ENCODE measurements at places on chromosomes 5 and 9.

DNA sequence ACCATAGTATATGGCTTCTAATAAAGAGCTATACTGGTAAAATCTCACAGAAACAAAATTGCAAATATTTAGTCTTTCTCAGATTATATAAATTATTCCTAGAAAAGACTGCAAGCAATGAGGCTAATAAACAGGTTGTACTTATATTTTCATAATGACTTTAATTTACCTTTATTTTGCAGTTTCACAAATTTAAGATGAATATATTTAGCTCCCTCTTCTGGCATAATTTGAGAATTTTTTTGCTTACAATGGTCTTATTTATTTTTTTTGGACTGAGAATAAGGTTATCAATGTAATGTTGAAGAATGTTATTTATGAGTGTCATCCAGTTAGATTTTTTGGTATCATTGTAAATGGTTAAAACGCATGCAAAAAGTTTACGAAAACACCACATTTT, 56.7 kb downstream of the PIK3R1 start:
- DNase-seq = no peak

- DNase-seq = no peak
These were observed 19.6 kb upstream of the UBTD2 start for GRCh38 chr5:172303162-172303561.

- no peak for DNase-seq
These were observed 60.9 kb upstream of the CACNA1B start for GRCh38 chr9:137816531-137817235.

DNA sequence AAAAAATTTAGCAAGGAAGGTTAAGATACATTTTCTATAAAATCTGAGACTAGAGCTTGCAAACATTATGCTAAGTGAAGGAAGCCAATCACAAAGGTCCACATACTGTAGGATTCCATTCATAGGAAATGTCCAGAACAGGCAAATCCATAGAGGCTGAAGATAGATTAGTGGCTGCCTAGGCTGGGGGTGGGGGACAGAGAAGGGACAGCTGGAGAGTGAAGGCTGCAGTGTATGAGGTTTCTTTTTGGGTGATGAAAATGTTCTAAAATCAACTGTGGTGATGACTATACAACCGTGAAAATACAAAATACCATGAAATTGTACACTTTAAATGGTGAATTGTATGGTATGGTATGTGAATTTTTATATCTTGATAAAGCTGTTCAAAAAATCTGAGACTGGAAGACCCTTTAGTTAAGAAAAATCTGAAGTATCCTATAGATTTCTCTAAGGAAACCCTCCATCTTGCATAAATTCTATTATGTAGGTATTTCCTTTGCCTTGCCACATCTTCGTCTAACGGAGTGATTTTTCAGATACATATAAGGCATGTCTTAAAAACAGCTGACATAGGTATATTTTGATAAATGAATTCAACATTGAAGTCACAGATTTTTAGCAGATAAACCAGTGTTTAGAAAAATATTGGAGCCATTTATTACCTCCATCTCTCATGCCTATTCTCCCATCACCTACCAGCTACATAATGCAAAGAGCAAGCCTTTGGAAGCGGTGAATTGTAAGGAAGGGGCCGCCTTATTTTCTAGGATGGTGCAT, 121.1 kb downstream of the LMNB1 start:
- no peak for DNase-seq

DNA sequence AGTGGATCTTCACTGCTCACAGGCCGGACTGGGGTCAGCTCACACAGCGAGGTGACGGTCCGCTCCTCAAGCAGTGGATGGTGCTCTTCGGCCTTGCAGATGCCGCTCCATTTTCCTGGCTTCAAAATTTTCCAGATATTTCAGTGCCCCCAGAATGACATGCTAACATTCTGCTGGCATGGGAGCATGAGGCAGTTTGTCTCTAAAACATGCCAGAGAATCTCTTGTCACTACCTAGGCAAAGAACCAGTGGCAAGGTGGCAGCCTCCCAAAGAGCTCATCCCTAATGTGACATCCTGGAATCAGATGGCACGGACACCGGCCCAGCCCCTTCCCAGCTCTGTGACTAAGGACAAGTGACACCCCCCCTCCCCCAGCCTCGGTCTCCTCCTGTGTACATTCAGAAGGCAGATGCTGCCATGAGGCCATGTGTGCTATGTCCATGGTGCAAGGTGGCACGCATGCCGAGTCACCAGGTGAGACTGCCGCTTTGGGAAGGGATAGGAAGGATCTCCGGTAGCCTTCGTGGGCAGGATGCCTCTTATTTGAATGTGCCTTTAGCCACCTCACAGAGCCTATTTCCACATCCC, 2.7 kb downstream of the S1PR3 start:
- DNase-seq = no peak

GRCh38 chr5:19987612-19988361, at the start of gene CDH18:
Gene CDH18, minus strand, starts transcription at chr5:19988200. Its CDS starts 149,214 bp downstream, at chr5:19838986.
- DNase-seq = peak; percentile 85

DNA sequence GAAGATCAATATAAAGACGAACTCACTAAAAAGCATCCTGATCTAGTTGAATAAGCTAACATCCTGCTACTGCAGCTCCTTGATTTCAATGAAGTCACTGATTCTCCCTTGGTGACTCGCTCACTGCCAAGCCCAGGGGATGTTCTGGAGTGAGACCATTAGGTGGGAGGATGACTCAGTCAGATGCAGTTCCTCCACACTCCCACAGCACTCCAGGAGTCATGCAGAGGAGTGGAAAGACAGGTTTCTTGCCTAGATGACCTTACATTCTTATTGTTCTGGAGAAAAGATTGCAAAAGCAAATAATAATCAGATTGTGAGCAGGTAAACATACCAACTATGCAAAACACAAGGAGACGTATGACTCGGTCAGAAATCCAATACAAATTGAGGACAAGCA, 15.3 kb downstream of the GCNT4 start:
- no peak for DNase-seq

DNA sequence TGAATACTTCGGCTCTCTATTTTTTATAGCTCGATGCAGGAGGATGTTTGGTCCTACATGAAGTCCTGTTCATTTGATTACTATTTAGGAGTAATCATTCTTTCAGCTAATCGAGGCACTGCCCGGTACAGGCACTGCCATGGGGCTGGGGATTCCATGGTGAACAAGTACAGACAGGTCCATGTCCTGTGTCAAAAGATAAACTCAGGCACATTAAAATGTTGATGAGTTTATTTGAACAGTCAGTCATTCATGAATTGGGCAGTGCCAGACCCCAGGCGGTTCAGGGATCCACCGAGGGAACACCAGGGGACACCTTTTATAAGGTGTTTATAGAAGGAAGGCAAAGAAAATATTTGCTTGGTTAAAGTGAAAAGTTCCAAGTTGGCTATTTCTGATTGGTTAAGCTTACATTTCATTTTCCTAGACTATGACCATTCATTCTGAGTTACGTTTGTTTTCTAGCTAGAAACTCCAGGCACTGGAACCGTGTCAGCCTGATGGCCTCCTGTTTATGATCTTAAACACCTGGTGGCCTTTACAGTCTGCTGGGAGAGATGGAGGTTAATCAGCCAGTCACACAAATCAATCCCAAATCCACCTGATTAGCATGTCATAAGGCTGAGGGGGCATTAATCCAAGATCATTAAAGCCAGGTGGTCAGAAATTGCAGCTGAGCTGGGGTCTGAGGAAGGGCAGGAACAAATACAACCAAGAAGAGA, 47.0 kb upstream of the TDRD7 start:
- DNase-seq = no peak

GRCh38 chr5:116475338-116475737, 99.3 kb downstream of the SEMA6A start:
- no peak for DNase-seq

- no peak for DNase-seq
These were observed 414.1 kb downstream of the FAM170A start for GRCh38 chr5:120043431-120043830.

GRCh38 chr5:102853680-102854079, 98.6 kb downstream of the PAM start:
- DNase-seq = no peak

GRCh38 chr5:74889523-74890105, 23.4 kb upstream of the FAM169A start:
- DNase-seq = no peak

DNA sequence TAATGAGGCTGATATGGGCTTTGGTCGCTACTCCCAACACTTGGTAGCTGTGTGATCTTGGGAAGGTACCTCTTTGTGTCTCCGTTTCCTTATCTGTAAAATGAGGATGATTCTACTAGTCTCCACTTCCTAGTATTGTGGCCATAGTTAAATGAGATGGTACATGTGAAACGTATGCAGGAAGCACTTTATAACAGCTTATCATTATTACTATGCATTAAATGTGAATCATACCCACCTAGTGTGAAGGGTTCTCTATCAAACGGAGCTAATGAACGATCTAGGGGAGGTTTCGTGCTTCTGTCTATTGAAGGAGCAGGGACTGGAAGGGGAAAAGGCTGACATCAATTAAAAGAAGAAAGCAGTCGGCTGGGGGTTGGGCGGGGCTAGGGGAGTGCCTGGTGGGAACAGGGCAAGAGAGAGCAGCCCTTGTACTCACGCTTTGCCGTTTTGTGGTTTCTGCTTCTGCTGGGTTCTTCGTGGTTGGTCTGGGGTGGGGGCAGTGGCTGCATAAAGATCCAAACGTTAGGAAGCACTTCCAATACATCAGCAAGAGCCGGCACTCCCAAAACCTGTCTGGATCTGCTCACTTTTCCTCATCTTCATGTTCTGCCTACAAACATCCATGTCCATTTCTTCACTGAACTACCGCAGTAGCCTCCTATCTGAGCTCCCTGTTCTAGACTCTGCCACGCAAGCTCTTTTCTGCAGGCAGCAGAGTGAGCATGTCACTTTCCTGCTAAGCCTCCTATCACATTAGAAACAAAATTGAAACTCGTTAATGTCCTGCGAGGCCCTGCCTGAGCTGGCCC, 30.8 kb downstream of the LCP2 start:
- DNase-seq = no peak

DNA sequence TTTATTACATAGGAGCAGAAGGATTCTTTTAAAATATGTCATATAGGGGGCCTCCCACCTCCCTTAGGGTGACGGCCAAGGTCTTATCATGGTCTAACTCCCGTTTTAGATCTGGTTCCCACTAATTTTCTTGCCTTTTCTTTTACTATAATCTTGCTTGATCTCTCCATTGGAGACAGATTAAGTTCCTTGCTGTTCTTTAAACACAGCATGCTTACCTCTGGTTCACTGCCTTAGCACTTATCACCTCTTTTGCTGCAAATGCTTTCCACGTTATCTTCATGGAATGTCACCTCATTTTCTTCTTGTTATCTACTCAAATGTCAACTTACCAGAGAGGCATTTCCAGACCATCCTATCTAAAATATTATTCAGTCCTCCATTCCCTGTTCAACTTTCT, 1047.6 kb downstream of the TLE4 start:
- no peak for DNase-seq

DNA sequence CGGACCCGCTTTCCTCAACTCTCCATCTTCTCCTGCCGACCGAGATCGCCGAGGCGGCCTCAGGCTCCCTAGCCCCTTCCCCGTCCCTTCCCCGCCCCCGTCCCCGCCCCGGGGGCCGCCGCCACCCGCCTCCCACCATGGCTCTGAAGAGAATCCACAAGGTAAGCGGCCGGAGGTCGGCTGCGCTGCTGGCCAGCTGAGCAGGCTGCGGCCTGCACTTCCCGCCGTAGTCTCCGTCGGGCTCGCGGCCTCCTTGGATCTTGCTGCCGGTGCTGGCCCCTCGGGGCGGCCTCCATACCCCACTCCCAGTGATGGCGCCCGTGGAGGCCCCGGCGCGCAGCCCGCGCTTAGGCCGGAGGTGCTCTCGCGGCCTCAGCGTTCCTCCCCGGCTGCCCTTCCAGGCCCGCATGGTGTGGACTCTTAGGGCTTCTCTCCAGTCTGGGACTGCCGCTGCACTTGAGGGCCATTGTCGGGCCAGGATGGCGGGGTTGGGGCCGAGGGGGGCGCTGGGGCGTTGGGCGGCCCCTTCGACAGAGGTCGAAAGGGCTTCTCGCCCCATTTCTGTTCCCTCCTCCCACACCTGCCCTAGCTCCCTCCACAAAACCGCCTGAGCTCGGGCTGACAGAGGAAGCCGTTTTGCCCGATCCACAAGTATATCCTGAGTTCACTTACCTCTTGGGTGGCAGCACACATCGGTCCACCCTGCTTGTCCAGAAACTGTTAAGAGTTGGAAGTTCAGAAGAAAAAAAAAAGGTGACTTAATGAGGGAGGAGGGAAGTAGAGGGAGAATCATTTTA, 714 bp downstream of the UBE2D2 start:
- DNase-seq = no peak

- DNase-seq = no peak
These were observed 231.6 kb upstream of the NFIL3 start for GRCh38 chr9:91655215-91655614.
